ENCODE measurements at places on chromosomes 1 and 21. TPM values are rescaled to one million over a fixed set of nuclear protein-coding genes. Genes with fewer than 3 reads are reported as not detected.

Gene RGS8
- not detected for total RNA-seq

Gene CR2
- total RNA-seq = not detected

Gene RGS21
- not detected for total RNA-seq

Gene RBM11
- total RNA-seq = not detected

Gene PLPPR4
- not detected for total RNA-seq

Gene ZSWIM5
- 0.54 TPM for total RNA-seq

Gene IGSF3
- total RNA-seq = 0.47 TPM

Gene KRTAP10-6
- total RNA-seq = not detected

Gene DTL
- total RNA-seq = 4.9 TPM

Gene RHBG
- not detected for total RNA-seq

Gene CD53
- total RNA-seq = not detected

Gene OR6K3
- not detected for total RNA-seq

Gene FOXO6
- 0.18 TPM for total RNA-seq

Gene PLD5
- not detected for total RNA-seq

Gene UBL4B
- total RNA-seq = not detected

Gene UBQLN4
- 17.4 TPM for total RNA-seq

Gene LEFTY1
- not detected for total RNA-seq

Gene C8B
- not detected for total RNA-seq

Gene ST6GALNAC5
- total RNA-seq = not detected

Gene CHIT1
- total RNA-seq = not detected

Gene PIAS3
- 9.4 TPM for total RNA-seq

Gene DNAH14
- total RNA-seq = 2.2 TPM

Gene C1orf87
- not detected for total RNA-seq

Gene C1orf94
- not detected for total RNA-seq

Gene PIK3CD
- total RNA-seq = 3.6 TPM

Gene OR6N2
- total RNA-seq = not detected

Gene SRSF10
- total RNA-seq = 92.8 TPM

Gene PCSK9
- total RNA-seq = under 0.01 TPM
